ENCODE measurements at places on chromosomes 6 and 20.
A peak's percentile ranks its signal among the peaks of the same experiment; 100 is the strongest.

- DNase-seq = no peak
Measured at GRCh38 chr6:161547617-161548016, 273.8 kb upstream of the AGPAT4 start.

- no peak for DNase-seq
Measured at GRCh38 chr20:42192321-42192720, 574.1 kb upstream of the CHD6 start.

DNA sequence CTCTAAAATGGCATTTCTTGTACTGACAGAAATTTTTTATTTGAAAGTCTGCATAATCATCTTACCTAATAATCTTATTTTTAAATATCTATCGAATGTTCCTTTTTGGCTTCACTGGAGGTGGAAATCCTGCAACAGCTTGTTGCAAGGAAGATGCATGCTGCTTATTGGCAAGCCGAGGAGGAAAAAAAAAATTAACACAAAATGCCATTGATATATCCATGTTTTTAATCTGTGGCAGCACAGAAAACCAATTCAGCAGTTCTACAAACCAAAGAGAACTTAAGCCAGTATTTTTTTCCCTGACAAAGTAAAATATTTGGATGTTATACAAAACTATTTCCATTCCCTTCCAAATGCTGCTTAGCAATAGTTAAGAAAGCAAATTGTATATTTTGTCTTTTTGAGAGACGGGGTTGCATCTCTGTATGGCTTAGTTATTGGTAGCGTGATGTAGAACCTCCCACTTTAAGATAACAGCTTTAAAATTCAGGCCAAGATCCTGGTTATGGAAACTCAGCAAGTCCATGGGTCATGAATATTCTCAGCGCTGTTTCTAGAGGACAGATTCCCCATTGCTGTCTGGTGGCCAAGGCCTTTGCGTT, 231.4 kb downstream of the TMEM242 start:
- DNase-seq = no peak

DNA sequence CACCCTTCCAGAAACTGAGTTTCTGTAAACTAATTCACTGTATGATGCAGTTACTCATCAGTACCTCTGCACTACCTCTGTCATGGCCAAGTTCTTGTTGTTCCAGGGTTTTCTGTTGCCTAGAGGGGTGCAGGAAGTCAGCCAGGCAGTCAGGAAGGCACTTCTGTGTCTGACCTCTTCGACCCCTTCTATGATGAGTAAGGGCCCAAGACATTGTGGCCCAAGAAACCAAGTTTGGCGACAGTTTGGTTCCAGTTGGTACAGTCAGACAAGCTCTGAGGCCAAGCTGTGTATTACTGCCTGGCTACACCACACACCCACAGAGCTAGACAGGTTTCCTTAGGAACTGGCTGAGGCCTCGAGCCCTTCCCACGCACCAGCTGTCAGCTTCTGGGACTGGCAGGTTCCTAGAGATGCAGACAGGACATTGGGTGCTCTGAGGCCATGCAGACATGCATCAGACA, 41.2 kb downstream of the TRAF3IP2 start:
- DNase-seq = no peak

GRCh38 chr6:88376768-88377387, 210.7 kb upstream of the CNR1 start:
- no peak for DNase-seq

- DNase-seq = no peak
Measured at GRCh38 chr6:6892744-6893583, 214.8 kb upstream of the RREB1 start.

- DNase-seq = no peak
Measured at GRCh38 chr6:158441716-158442215, 118.1 kb upstream of the TMEM181 start.

GRCh38 chr6:38432479-38432878, 207.2 kb downstream of the BTBD9 start:
- no peak for DNase-seq

DNA sequence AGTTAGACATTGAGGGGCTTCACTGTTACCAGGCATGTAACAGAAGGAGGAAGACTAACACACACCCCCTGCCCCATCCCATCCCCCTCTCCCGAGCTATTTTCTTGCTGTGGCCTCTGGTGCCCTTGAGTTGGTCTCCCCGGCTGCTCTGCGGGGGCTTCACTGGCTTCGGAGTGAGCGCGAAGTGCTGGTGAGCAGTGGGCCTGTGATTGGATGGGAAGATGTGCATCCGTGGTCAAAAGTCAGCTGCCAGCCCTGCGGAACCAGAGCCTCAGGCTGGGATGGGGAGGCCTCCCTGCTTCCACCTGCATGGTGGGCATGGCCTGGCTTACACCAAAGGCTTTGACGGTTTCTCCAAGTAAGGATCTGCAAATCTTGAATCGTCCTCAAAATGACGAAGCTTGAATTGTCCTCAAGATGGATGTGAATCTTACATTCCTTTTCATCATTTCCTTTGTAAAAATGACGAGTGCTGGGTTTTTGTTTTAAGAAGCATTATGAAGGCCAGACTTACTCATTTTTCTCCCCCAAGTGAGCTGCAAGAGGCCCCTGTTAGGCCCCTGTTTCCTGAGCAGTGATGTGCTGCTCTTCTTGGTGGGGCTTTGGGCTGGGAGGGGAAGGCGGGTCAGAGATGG, 23.7 kb downstream of the SPATA2 start:
- DNase-seq = no peak

DNA sequence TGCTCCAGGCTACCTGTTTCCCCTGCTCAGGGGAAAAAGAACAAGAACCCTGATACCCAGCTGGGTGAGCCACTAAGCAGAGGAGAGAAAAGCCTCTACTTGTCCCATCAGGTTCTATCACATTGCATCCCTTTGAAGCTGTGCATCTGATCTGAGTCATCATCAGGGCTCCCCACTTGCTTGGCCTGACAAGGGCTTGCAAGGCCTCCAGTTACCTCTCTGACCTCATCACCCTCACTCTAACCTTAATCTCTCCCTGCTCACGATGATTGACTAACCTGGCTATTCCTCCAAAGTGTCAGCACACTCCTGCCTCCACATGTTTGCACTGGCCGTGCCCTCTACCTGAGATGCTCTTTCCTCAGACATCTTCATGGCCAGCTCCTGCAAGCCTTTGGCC, 309.5 kb upstream of the CHD6 start:
- DNase-seq = no peak

DNA sequence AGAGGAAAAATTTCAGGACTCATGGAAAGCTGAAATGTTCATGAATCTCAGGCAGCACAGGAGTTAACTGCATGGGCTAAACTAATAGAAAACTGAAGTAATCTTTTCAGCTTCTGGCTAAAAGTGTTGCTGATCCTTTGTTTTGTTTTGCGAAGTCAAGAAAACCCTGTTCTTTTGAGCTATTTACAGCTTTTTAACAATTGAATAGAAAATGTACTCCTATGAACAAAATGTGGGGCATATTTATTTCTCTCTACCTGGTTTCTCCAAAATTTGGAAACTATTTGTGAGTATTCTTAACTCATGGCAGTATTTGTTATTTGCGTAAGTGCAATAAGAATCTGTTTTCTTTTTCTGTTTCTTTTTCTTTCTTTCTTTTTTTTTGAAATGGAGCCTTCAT, 818.8 kb upstream of the CITED2 start:
- DNase-seq = no peak

DNA sequence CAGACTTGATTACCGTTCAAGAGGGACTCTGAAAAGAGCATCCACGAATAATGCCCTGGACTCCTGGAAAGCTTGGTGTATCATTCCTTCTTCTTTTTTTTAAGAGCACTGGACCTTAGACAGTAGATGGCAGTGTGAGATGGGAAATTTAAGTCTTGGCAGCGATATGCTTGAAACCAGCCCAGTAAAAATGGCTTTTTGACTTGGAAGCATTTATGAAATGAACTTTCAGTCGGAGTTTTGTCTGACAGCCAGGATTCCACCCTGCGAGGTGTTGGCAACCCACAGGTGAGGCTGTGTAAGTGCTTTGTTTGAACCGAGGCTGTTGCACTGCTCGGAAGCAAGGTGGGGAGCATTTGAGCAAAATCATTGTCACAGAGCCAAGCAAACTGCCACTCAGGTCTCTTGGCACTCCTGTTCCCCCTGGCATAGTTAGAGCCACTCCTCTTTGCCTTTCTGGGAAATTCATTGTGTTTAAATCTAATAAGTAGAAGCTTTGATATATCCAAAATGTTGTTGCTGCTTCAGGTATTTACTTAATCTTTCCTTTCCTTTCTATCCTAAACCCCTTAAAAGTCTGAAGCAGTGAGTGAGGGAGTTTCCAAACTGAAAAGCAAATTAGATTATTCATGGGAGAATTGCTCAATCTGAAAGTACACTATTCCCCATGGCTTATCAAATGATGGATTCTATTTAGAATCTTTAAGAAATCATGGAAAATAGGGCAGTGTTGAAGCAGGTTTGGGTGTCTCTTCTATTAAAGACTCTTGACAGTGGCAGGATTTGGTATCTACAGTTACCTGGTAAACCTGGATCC, 272.8 kb upstream of the SLC35B3 start:
- DNase-seq = peak; percentile 5

- no peak for DNase-seq
Measured at GRCh38 chr20:16189371-16189770, 383.9 kb downstream of the KIF16B start.

DNA sequence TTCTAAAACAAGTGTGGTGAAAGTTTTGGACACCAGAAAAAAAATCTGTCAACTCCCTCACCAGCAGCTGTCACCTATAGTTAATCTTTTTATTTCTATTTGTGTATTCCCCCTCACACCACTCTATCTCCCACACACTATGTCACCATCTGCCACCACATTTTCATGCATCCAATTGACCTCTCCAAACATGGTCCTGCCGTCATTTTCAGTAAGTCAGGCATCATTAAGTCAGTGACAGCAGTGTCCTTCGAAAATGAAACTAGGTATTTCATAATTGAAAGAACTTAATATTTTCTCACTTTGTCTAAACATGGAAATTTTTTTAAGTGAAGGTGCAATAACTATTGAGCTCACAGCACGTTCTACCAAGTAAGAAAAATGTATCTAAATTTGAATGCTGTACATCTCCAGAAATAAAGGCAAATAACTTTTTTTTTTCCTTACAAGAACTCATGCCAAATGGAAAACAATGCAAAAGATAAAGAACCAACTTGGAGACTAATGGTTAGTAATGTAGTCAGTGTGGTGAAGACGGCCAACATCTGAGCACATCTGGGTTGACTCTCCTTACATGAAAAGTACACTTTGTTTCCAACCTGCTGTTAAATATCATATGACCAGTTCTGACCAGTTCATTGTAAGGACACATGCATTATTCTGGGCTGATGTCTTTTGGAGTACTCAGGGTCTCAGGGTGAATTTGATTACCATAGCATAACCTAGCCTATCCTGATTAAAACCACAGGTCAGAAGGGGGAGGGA, 623.3 kb upstream of the MANEA start:
- no peak for DNase-seq

GRCh38 chr6:84314377-84314898, 87.0 kb upstream of the CEP162 start:
- DNase-seq = no peak

Measured in midbrain (tissue), 1 donor.